Hematopoietic multipotent progenitor cell treated with erythropoietin and hydrocortisone succinate and interleukin-3 and kit ligand, for 15 days (in vitro differentiated cells): ENCODE measurements at places on chromosomes 4 and X.

DNA sequence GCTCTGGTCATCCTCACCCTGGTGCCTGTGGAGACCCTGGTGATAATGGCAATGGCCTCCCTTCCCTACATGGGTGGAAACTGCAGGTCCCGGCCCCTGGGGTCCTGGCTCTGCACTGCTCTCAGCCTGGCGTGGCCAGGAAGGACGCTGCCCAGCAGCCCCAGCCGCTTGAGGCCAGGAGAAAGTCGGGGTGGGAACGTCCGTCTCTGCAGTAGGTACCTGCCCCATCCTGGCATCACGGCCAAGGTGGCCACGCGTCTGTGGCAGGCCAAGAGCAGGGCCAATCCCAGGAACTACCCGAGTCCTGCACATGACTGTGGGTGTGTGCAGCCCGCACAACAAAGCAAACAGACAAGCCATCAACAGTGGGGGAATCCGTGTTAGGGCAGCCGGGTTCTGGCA is 33.8 kb downstream of the FGFRL1 start:
- DNase-seq: no peak

DNA sequence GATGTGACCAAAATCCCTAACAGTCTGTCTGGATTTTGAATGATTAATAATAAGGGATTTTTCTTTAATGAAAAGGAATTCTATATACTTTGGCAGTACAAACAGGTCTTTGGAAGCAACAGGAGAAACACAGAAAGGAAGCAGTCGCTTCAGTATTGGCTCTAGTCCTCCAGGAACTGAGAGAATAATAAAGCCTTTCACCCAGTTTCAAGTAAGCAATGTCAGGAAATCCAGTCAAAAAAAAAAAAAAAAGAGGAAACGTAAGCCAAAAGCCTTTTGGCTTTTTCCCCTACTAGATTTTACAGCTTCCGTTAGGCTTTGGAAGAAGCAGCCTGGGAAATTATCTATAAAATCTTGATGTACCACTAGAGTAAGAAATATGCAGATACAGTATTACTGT is 61.7 kb upstream of the HDAC8 start:
- DNase-seq: no peak

- DNase-seq: no peak
Measured at GRCh38 chr4:40340030-40340429, 4.9 kb downstream of the CHRNA9 start.

DNA sequence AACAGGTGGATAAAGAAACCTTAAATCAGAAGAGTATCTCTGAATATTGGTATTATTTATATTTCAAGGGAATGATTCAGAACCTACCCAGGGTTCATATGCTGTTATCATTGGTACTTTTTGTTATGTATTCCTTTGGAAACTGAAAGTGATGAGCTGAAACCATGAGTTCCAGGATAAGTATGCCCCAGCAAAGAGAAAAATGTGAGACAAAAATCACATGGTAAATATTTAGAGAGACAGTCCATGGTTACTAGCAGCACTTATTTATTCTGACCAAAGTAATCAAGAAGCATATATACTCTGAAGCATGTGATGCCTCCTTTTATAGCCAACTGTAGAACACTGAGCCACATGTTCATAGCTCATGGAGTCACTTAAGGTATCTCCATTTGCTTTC is 277.7 kb downstream of the ARAP2 start:
- DNase-seq: no peak

GRCh38 chrX:16186380-16187007 is 19.2 kb downstream of the MAGEB17 start:
- no peak for DNase-seq

- DNase-seq: no peak
Measured at GRCh38 chr4:102959496-102959895, 60.0 kb downstream of the SLC9B1 start.

GRCh38 chrX:49212861-49213260 is 12.9 kb upstream of the SYP start:
- DNase-seq: no peak
